ENCODE measurements at places on chromosomes 1 and 21.

GRCh38 chr1:219544163-219544846 is 68.6 kb downstream of the ZC3H11B start:
- no peak for DNase-seq

GRCh38 chr1:240572328-240572727 is 39.6 kb downstream of the GREM2 start:
- DNase-seq = no peak

DNA sequence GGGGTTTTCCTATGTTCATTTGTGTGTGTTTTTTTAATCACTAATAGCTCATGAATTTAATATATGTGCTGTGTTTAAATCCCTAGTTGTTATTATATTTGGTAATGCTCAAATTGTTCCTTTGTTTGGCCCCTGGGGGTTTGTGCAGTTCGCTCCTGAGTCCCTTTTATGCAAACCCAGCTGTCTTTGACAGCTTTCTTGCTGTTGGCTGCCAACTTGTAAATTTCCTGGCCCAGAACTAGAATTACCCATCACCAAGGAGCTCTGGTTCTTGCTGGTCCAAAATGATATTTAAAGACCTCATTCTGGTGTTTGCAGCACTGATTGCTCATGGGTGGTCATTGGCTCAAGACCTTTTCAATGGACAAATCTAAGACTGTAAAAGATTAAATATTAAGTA is 39.6 kb upstream of the PGBD5 start:
- DNase-seq = no peak

DNA sequence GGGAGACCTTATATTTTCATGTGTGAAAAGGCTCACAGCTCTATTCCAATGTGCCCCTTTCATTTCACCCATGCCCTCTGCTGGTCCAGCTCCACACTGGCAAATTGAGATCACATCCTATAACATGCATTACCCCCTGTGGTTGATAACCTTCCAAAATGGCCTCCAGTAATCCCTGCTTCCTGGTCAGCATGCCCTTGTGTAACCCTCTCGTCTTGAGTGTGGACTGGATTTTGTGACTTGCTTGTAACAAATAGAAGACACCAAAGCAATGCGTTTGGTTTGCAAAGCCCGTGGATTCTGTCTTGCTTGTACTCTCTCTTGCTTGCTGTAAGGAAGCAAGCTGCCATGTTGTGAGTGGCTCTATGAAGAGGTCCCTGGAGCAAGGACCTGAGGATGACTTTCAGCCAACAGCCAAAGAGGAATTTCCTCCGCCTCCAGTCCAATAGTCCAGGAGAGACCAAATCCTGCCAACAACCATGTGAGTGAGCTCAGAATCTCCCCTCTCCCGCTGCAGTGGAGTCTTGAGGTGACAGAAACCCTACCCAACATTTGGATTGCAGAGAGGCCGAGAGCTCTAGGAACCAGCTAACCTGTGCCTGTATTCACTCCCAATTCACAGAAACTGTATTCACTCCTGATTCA is 17.4 kb downstream of the KCNA10 start:
- no peak for DNase-seq

- peak; percentile 86 for DNase-seq
Observed at GRCh38 chr1:248873993-248874533, 15.2 kb upstream of the ZNF692 start.

- no peak for DNase-seq
Observed at GRCh38 chr1:7013833-7014639, 228.8 kb downstream of the CAMTA1 start.

DNA sequence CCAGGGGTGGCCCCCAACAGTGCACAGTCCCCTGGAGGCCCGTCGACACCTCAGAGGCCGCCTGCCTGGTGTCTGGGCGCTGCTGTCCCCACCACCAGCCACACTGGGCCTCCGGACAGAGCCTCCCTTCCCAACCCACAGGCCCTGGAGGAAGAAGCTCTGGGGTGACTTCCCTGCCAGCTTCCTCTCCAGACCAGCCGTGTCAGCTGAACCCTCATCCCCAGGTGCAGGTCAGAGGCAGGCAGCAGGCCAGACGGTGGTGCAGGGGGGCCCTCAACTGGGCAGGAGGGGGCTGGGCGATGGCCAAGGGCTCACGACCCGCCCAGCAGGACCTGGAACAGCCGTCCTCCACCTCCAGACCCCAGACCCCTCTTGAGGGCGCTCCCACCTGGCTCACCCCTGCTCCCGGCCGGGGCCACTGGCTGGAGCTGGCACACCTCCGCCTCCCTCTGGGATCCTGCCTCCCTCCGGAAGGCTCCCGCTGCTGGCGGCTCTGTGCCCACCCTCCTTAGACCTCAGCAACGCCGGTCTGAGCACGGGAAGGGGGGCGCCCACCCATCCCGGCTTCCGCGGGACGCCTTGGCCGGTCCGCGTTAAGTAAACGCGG is 520 bp downstream of the TNFRSF18 start:
- DNase-seq = no peak

- DNase-seq = no peak
Observed at GRCh38 chr1:163535807-163536206, 214.1 kb downstream of the NUF2 start.

DNA sequence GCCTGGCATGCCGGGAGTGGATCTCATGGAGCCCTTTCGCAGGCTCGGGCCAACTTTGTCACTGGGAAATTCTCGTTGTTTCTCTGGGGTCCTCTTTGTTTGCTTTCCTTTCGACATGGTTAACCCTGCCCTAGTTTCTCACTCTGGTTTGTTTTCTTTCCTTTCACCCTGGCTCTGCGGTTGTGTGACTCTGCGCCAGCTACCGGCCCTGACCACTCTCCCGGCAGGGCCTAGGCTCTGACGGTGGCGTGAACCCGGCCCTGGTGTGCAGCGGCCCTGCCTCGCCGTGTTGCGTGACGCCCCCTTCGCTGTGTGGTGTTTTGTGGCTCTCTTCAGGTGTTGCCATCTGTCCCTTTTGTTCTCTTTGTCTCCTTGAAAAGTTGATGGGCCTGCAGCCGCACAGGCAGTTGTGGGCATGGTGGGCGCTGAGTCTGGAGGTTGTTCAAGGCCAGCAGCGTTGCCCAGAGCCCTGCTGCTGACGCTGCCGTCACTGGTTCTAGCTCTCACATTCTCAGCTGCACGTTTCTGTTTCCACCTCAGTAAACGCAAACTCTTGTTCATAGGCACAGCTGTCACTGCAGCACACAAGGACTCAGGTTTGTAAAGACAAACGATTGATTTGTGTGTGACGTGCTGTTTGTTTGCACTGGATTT is 64.6 kb upstream of the DIP2A start:
- DNase-seq = no peak

GRCh38 chr1:172627702-172628101 is 31.2 kb upstream of the FASLG start:
- DNase-seq = no peak

- DNase-seq = no peak
Observed at GRCh38 chr1:151972542-151973248, 21.0 kb downstream of the S100A10 start.

DNA sequence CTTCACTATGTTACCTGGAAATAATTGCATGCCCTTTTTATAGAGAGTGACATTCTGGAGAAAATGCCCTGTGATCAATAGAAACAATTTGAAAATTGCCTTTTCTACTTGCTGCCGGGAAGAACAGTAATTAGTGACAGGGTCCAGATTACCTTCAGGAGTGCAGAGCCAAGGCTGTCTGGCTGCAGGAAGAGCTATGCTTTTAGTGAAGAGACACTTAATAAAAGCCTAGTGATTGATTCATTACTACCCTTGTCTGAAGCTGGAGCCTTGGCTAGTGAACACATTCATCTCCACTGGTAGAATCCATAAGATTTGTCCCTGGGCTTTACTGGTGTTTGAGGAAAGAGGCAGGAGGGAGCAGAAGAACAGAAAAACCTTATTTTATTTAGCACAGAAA is 12.9 kb upstream of the DNASE2B start:
- no peak for DNase-seq
